ENCODE measurements at places on chromosomes 1 and 21.

GRCh38 chr1:12161324-12161661 is 5.5 kb upstream of the TNFRSF1B start:
- no peak for DNase-seq

GRCh38 chr1:61444288-61444687 is 280.7 kb downstream of the TM2D1 start:
- no peak for DNase-seq

GRCh38 chr1:206658264-206658980 is 23.1 kb downstream of the DYRK3 start:
- DNase-seq, result no peak

DNA sequence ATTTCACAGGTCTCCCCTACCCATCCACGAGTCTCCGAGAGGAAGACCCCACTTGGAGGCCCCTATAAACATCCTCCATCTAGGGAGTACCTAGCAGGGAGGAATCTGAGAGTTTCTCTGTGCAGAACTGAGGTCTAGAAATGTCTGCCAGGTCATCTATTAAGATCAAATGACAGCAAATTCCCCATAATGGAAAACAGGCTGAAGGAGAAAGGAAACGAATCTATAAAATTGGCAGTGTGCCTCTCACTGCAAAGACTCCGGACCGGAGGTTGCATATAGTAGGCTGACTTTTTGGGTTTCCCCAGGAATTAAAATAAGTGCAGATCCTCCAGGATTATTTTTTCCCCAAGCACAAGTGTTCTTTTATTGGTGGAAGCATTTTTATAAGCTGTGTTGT is 57.7 kb downstream of the NMNAT2 start:
- no peak for DNase-seq

- DNase-seq, result no peak
Observed at GRCh38 chr1:183110326-183110880, 75.7 kb upstream of the LAMC2 start.

GRCh38 chr1:218527737-218528136 is 182.6 kb downstream of the TGFB2 start:
- no peak for DNase-seq

DNA sequence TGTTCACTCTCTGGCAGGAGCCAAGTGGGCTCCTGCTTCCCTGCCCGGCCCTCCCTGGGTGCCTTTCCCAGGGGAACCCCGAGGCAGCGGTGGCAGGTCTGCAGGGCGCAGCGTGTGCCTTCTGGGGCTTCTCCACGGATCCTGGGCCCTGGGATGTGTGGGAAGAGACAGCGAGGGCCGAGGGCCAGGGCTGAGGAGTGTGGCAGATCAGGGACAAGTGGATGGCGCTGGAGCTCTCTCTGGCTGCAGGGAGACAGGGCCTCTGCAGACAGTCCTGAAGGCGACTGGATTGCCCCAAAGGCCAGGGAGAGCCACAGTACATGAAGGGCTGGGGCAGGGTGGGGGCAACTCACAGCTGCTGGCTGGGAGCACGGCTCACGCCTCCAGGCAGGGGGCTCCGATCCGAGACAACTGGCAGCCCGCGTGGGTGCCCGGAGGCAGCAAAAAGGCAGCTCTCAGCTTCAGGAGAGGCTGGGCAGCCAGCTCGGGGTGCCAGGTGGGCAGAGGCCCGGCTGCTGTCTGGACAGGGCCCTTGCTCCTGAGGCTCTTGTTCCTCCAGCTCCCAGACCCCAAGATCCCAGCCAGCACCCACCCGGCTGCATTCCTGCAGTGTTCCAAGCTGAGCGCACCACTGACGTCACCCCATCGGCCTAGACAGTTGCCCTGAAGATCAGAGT is 16.0 kb downstream of the MORN1 start:
- DNase-seq, result no peak

- DNase-seq, result no peak
Observed at GRCh38 chr1:18324246-18324645, 156.5 kb upstream of the KLHDC7A start.

GRCh38 chr1:110639724-110640386 is 33.7 kb upstream of the KCNA2 start:
- DNase-seq, result no peak

DNA sequence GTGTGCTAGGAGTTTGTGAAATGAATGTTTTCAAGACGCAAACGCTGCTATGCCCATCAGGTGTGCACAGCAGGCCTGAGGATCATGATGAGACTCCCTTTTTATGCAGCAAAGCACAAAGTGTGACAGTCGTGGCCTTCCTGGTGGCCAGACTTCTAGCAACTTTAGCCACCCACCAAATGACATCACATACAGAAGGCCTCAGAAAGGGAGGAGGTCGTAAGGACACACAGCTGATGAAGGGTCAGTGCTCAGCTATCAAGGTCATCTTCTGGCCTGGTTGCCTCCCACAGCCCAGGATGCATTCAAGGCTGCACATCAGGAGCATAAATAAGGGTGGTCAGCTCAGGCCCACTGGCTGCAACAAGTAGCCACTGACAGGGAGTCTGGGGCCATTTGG is 36.6 kb downstream of the BMP8A start:
- DNase-seq, result no peak

DNA sequence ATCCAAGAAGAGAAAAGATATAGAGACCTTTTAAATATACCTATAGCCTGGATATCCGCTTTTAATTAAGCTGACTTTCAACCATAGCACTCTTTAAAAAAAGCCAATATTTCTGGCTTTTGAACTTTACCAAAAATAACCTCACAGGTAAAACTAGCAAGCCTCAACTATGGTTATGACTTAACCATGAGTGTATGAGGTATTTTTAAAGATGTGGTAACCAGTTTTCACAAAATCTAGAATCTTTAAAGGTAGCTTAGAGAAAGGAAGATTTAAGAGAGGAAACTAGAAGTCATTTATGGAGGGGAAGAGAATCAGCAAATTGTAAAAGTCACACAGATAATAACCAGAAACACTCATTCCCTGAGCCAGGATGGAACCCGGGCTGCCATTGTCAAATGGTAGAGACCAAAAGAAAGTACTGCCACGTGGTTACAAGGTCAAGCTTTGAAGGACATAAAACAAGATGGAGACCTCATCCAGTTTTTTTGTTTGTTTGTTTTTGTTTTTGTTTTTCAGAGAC is 288.4 kb upstream of the RGS18 start:
- DNase-seq, result no peak

DNA sequence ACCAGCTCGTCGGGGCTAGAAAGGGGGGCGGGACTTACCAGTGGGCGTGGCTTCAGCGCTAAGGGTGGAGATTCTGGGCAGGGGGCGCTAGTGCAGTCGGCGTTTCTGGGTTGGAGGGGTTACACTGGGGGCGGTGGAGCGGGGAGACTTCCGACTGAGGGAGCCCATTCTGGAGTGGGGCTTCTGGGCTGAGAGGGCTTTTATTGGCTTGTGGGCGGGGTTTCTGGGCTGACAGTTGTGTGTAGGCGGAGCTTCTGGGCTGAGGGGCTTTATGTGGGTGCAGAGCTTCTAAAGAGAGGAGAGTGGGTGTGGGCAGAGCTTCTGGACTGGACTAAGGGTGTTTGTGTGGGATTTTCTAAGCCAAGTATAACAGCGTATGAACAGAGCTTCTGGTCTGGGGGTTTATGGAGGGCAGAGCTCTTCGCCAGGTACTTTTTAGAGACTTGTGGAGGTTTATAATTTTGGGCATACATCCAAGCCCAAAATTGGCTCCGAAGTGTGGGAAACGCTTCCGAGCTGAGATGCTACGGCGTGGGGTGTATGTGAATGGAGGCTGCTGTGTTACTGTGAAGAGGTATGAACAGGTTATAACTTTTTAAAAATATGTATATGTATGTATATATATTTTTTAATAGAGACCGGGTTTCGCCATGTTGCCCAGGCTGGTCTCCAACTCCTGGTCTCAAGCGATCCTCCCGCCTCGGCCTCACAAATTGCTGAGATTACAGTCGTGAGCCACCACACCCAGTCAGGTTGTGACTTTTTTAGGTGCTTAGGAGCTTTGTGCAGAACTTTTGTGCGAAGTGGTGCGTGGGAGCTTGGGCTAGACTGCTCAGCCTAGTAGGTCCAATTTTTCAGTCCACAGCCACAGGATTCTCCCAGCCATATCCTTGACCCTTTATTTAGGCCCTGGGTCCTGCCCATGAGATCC is 825 bp downstream of the TMEM39B start:
- no peak for DNase-seq

DNA sequence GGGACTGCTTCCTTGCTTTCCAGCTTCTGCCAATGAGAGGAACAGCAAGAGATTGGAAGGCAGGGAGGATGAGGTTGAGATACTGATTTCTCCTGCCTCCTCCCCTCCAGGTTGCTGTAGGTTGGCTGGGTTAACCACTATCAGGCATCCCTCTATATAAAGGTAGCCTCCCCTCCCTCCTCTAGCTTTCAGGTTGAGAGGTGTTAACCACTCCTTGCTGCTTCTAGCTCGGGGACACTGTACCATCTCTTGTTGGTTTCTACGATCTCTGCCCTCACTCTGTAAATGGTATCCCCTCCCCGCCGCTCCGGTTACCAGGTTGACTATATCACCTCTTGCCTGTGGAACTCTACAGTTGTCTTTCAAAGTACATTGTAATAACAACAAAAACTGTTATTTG is 16.7 kb downstream of the LPAR3 start:
- DNase-seq, result no peak

- no peak for DNase-seq
Observed at GRCh38 chr1:185406691-185407009, 89.6 kb upstream of the IVNS1ABP start.

DNA sequence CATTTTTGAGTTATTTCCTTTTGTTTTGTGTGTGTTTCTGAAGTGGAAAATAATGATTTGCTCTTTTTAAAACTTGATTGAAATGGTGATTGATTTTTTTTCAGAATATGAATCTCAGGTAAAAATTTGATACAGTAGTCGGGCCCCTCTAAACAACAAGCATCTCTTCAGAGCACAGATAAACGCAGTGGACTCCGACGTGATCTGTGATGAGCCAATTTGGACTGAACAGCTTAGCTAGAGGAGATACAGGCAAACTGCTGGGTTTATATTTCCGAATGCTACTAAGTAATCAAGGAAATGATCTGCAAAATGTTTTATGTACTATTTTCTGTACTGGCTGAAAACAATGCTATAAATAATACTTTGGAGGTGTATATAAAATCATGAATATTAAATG is 705.7 kb upstream of the RGS18 start:
- DNase-seq, result no peak

DNA sequence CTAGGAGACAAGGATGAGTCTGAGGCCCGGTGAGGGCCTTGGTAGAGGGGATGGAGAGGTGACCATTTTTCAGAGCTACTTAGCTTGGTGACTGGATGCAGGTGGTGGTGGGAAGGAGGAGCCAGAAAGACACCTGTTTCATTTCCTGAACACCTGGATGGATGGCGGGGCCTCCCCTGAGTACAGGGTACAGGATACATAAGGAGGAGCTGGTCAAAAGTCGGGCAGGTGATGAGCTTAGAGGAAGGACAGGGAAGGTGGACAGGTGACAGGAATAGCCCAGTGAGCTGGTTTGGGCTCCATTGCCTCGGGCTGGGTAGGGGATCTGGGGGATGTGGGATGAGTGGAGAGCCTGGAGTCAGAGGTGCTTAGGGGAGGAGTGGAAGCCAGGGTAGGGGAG is 6.3 kb downstream of the FAAH start:
- no peak for DNase-seq

DNA sequence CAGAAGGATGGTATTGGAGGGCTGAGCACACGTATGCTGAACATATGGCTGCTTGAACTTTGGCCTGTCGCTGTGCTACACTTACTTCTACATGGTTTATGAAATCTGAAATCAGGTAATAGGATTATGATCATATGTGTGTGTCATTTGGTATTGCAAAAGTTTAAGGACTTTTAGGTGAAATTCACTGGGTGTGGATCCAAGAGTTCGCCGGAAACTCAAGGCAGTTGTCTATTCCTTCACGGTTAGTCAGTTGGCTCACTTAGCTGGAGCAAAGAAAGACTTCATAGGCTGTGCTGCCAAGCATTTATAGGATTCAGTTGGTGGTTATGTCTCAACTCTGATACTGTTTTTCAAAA is 927 bp downstream of the UAP1 start:
- DNase-seq, result no peak

GRCh38 chr1:4179914-4180735 is 280.1 kb upstream of the C1orf174 start:
- no peak for DNase-seq

GRCh38 chr1:184684285-184685074 is 70.2 kb downstream of the EDEM3 start:
- no peak for DNase-seq

GRCh38 chr1:30995990-30996612 is 69.4 kb downstream of the PUM1 start:
- DNase-seq, result no peak

DNA sequence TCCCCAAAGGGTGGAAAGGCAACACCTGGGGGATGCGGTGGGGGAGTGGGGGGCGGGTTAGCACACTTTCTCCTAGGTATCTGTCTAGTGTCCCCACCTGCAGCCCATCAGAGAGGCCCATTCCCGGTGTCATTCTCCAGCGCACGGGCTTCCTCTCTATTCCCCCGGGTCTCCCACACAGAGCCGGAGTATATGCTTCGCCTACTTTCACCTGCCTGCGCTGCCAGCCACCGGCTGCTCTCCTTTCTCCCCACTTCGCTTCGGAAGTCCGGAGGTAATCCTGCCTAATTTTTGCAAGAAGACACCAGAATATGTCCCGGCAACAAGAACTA is 852 bp downstream of the RGS7 start:
- DNase-seq, result no peak

DNA sequence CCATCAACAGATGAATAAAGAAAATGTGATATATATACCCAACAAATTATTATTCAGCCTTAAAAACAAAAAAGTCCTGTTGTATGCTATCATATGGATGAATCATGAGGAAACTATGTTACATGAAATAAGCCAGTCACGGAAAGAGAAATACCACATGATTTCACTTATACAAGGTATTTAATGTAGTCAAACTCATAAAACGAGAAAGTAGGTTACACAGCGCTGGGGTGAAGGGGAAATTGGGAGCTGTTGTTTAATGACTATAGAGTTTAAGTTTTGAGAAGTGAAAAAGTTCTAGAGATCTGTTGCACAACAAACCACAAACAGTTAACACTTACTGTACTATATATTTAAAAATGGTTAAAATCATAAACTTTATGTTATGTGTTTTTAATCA is 58.5 kb downstream of the SLC25A24 start:
- DNase-seq, result no peak

GRCh38 chr1:26225033-26225831 is 8.8 kb upstream of the CEP85 start:
- no peak for DNase-seq

DNA sequence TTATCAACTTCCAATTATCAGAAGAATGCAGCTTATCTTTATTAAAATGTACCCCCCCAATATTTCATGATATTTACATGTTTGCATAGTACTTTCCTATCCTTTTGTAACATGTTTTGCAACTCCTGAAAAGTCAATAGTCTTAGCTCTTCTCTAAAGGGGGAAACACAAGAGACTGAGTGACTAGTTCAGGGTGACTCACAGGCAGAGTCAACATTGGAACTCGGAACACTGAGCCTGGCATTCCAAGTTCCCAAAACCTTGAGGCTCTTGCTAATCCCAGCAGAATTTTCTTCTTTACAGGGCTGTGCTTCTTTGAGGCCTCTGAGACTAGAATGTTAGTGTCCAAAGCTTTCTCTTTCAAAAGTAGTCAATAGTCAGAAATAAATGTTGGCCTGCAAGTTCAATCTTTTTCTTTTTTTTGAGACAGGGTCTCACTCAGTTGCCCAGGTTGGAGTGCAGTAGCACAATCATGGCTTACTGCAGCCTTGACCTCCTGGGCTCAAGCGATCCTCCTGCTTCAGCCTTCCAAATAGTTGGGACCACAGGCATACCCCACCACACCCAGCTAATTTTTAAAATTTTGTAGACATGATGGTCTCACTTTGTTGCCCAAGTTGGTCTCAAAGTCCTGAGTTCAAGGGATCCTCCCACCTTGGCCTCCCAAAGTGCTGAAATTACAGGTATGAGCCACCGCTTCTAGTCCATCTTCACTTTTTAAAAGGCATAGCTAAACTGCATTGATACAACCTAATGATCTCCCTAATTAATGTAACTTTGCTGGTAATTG is 37.5 kb downstream of the ZNF281 start:
- no peak for DNase-seq
